ENCODE measurements at places on chromosomes 13 and 19.

GRCh38 chr13:87536899-87537298, 134.3 kb upstream of the SLITRK5 start:
- DNase-seq = no peak

GRCh38 chr19:1449467-1450442, at the start of gene APC2:
Gene APC2 (plus strand): TSS chr19:1450121. CDS start chr19:1453002, 2,881 bp downstream.
- peak; percentile 79 for DNase-seq

DNA sequence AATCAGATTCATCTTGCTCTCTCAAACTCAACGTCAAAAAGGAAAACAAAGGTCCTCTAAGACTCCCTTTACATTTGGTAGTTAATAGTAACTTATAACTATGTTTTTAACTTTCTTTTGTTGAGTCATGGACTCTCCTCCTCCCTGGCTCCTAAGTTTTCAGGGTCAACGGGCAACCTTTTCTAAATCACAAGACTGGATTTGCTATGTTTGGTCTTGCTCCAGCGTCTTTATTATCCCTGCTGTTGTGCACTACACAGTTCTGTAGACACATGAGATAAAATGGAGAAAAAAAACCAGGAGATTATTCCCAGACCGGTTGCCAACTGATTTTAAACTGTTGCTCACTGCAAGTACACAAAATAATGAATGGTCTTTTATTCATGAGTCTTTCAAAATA, 1.9 kb upstream of the ITM2B start:
- no peak for DNase-seq

GRCh38 chr13:64000321-64000720, 2584.7 kb upstream of the PCDH20 start:
- no peak for DNase-seq

- peak; percentile 79 for DNase-seq
These were observed 2.3 kb upstream of the HAS1 start for GRCh38 chr19:51726049-51726448.

- DNase-seq = no peak
These were observed 21.0 kb downstream of the UBAC2 start for GRCh38 chr13:99221567-99222239.

GRCh38 chr19:14479975-14480699, 5.0 kb upstream of the PTGER1 start:
- no peak for DNase-seq

GRCh38 chr19:54506079-54506478, 3.4 kb downstream of the LAIR2 start:
- DNase-seq = no peak

GRCh38 chr19:43781630-43782310, 997 bp upstream of the KCNN4 start:
- DNase-seq = no peak

DNA sequence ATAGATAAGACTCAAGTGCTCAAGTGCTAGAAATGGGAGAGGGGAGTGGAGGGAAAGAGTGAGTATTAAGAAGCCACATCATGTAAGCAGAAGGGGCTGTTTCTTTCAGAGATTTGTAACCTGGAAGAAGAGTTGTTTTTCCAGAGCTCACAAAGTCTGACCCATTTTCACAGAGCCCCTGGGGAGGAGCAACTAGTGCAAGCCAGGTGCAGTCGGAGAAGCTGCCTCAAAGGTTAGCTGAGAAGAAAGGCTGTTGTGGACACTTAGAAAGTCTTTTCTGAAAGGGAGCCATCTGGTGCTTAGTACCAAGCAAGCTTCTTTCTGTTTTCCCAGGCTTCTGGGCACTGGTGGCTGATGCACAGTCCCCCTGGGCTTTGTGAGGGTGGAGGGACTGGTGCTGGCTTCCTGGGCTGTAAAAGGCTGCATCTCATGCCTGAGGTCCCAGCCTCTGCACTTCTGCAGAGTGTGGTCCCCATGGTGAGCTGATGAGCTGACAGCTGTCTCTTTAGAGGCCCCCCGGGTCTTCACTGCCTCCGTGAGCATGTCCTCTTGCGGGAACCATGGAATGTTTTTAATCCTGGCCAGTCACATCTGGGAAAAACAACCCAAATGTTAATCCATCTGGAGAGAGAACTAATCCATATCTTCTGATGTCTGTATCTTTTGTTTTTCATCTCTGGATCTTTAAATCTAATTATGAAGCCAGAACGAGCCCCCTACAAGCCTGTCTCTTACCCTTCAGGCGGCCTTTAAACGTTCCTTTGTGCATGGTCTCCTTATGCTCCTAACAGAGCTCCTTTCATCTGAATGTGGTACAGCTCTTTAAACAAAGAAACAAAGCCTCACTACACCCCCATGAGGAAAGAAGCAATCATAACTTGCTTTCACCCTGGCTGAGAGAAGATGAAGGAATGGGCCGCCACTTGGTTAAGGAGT, 40.2 kb downstream of the OLFM4 start:
- no peak for DNase-seq

DNA sequence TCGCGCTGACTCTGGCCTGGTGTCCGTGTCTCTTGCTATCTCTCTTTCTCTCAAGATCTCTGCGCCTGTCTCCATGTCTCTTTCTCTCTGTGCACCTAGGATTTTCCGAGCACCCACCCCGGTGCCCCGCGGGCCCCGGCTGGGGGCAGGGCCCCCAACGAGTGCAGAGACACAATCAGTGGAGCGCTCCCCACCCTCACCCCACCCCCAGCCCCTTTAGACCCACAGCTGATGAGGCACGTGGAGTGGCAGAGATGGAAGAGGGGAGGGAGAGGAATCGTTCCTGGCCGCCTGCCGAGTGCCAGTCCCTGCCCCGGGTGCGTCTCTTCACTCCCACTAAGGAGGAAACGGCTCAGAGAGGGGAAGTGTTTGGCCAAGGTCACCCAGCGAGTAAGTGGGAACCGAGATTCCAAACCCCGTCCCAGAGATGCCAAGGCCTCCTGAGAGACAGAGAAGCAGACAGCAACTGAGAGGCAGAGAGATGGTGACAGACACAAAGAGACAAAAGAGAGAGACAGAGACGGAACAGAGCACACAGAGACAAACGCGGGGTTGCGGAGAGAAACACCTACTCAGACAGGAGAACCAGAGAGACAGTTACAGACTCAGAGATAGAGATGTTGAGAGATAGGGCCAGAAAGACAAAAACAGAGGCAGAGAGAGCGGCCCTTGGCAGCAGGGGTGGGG, 626 bp upstream of the BCL3 start:
- DNase-seq = no peak

- DNase-seq = no peak
These were observed 36.6 kb downstream of the MUC16 start for GRCh38 chr19:8973501-8974091.

- DNase-seq = peak; percentile 67
These were observed 15.3 kb downstream of the RAB3D start for GRCh38 chr19:11324079-11324661.

DNA sequence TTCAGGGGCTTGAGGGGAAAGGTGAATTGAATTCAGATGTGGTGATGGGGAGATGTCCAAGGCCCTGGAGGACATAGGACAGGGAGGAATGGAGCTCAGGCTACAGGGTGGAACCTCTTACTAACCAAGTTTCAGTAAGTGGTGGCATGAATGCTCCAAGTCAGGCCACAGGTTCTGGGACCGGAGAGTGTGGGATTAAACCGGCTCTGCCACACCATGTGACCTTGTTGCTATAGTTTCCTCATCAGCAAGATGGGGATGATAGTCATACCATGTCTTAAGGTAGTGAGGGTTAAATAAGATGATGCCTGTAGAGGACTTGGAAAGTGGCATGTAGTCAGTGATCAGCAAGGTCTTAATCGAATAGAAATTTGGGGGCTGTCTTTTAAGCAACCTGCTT, 16.3 kb downstream of the GPR183 start:
- DNase-seq = no peak

DNA sequence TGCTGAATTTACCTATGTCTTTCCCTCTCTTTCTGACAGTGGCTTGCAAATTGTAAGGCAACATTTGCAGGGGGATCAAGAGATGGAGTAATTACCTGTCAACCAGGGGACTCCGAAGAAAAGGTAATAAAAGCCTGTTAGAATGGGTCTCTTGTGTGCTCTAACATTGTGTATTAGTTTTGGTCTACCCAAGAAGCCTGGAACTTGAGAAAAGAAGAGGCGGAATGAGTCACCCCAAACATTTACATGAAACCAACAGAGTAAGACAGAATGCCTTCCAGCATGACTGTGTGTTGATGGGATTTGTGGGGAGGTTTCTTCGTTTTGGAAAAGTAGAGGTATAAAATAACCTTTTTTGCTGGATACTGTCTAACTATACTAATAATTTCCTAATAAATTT, 36.7 kb downstream of the ZAR1L start:
- no peak for DNase-seq

- no peak for DNase-seq
These were observed 19.4 kb upstream of the MKNK2 start for GRCh38 chr19:2070436-2070827.

DNA sequence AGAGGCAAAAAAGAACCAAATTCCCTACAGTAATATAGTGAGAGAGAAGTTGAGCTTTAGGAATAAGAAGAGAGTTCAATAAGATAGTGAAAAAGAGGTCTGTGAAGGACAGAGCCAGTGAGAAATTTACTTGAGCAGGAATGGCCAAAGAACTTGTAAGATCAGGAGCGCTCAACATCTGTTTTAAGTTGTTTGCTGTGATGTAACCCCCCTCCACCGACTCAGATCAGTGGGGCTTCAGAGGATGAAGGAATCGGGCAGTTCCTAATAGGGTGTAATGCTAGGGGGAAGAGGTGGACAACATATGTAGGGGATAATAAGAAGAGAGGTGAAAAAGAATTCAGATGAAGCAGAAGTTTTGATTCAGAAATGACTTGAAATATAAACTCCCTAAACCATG, 85.3 kb upstream of the FNDC3A start:
- no peak for DNase-seq

- no peak for DNase-seq
These were observed 19.6 kb downstream of the HMGB1 start for GRCh38 chr13:30446126-30446500.

GRCh38 chr19:42228641-42229040, 8.5 kb downstream of the ZNF526 start:
- DNase-seq = no peak

GRCh38 chr19:590396-590745, 690 bp downstream of the HCN2 start:
- no peak for DNase-seq

- no peak for DNase-seq
These were observed 14.2 kb downstream of the FBXO46 start for GRCh38 chr19:45716359-45717130.

DNA sequence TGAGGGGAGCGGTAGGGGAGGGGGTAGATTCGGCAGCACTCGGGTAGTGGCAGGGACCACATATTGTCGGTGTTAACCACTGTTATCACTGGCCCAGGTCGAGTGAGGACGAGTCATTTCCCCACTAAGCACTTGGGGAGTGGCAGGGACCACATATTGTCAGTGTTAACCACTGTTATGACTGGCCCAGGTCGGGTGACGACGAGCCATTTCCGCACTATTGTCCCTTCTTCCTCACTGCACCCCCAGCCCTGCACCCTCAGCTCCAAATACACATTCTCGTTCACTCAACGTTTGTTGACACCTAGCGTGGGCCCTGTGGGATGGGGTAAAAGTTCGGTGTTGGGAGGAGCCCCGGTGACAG, 467 bp upstream of the CLN5 start:
- no peak for DNase-seq

DNA sequence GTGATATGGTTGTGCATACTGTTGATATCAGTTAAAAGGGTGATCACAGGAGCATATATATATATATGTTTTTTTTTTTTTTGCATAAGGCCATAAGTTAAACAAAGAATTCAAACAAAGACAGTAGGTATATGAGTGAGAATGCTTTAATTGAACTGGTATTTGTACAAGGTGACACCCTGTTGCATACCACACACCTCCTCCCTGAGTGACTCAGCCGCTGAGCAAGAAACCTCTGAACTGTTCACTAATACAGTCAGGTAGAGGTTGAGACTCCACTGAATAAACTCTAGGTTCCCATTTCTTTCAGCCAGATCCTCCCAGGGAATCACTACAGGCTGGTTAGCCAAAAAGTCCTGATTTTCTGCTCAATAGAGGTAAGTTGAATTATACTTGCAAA, at the start of gene SCEL:
Gene SCEL (plus strand): TSS at position 259 of the 400 bp plus-strand sequence. CDS start 20,170 bp downstream, outside the sequence.
- no peak for DNase-seq

DNA sequence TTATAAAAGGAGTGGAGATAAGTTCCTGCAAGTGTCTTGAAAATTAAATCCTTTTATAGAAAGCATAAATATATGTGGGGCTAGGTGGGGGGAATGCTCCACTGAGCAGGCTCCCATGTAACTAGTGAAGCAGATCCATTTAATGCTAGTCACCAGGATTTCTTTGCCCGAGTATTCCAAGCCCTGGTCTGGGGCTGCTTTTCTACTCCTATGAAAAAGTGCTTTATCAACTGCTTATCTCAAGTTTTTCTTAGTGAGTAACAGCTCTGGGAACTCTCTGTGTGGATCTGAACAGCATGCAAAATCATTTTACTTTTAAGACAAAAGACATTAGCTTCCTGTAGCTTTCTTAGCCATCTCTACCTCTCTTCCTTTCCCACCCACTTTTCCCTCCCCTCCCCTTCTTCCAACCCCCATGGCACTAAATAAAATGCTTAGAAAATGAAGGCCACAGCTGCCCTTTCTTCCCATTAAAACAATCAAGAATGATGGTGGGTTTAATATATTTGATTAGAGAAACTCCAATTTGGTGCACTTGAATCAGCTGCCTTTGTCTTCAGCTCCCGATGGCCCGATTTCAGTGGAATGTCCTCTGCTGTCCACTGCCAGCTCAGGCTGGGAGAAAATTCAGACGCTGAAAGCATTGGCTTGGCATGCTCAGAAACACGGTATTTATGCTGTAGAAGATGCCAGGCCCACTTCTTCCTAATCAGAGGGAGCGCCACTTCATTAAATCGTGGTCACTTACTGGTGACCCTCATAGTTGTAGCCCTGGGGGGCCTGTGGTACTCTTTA, 475.1 kb downstream of the FOXO1 start:
- peak; percentile 31 for DNase-seq

DNA sequence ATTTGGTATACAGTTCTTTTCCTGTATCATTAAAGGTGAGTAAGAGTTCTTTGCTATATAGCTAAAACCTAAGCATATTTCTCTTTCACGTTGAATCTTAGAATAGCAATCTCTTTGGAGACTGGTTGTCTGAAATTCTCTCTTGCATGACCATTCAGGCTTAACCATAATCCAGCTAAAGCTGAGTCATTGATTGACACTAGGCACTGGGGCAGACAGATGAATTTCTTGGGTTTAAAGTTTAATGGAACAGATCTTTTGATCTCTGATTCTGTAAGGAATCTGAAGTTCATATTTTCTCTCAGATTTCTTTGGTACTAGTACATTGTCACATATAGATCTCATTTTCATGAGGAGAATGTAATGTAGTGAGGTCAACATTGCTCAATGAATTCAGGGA, 397.3 kb upstream of the MIR17HG start:
- no peak for DNase-seq

- no peak for DNase-seq
These were observed 237.4 kb downstream of the NBEA start for GRCh38 chr13:35179494-35179893.

- no peak for DNase-seq
These were observed 5.2 kb downstream of the LCP1 start for GRCh38 chr13:46176756-46177155.

DNA sequence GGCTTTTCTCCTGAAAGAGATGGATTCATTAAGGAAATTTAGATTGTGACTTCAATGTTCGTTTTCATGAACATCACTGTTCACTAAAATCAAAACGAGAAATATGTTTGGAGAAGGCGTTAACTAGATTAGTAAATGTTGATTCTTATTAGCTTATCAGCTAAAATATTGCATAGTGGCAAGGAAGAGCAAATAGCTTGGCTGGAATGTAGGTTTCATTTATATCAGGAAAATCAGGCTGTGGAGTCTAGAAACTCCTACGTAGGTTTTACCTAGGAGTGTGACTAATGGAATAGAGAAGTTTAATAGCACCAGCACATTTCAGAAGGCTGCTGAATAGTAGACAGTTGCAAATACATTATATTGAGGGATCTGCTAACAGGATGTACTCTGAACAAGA, 344.9 kb downstream of the LIG4 start:
- DNase-seq = no peak

All from anterior cingulate cortex (tissue), 58 donors.